Stimulated activated CD8-positive, alpha-beta memory T cell treated with anti-CD3 and anti-CD28 coated beads, Interleukin-4, amount 100 ng/mL, for 1 hour (primary cell): ENCODE measurements at places on chromosomes 7 and 10.

DNA sequence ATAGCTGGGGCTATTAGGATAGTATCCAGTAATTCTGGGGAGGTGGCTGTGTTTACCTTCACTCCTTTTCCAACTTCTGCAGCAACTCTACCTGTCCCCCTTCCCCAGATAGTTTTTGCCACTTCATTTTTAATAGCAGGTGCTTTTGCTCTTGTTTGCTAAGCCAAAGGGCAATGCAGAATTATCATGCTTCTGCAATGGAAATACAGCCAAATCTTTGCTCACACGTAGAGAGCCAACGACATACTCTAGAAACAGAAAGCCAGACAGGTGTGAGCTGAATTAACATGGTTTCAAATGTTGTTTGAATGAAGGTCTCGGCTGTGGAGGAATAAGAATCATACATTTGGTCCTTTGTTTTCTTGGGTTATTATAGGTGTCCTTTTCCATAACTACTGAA is 14.4 kb downstream of the PLEKHS1 start:
- no peak for DNase-seq

GRCh38 chr7:155860840-155861479 is 48.7 kb upstream of the SHH start:
- DNase-seq, result no peak

DNA sequence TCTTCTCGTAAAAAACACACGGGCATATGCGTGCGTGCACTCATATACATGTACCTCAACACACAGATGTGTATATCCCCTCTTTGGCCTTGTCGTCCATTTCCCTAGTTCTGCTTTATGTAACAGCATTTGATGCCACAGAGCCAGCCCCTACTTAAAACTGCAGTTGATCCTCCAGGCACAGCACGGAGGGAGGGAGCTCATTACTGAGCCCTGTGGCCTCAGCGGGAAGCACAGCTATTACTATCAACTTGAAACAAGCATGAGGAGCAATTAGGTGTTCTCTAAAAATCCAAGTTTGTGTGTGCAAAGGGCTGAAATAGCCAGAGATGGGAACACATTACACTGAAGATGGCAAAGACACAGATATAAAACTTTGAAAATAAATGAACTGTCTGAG is 580.9 kb downstream of the GLRX3 start:
- DNase-seq, result no peak

GRCh38 chr7:115747174-115747573 is 283.4 kb downstream of the TFEC start:
- no peak for DNase-seq

DNA sequence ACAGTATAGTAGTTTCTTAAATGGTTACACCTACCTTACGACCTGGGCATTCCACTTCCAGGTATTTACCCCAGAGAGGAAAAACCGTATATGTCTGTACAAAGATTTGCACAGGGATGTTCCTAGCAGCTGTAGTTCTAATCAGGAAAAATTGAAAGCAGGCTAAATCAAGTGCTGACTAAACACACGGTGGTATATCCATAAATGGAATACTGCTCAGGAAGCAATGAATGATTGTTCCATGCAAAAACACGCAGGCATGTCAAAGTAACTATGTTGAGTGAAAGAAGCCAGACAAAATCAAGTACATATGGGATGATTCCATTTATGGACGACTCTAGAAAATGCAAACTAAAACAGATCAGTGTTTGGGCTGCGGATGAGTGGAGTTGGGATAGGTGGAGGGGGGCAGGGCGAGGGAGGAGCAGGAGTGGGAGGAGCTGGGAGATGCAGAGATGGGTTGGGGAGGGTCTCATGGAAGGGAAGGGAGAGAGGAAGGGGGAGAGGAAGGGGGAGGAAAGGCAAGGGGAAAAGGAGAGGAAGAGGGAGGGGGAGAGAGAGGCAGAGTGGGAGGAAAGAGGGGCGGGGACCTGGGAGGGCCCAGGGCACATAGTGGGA is 484 bp upstream of the MSRB2 start:
- DNase-seq, result no peak

DNA sequence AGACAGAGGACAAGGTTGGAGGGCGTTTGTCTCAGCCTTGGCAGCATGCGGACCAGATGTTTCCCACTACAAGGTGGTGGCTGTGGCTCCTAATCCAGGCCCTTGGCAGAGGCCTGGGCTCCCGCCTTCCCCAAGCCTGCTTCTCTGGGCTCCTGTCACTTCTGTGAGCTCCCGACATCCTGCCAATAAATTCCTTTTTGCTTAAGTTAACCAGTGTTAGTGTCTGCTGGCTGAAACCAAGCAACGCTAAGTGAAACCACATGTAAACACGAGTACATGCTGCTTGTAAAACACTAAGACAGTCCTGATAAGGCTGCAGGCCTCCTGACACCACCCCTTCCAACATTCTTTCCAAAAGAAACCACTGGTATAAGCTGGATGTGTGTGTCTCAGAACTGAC is 263.6 kb upstream of the ZMIZ1 start:
- DNase-seq, result no peak

- no peak for DNase-seq
These were observed 47.3 kb upstream of the PIK3AP1 start for GRCh38 chr10:96767611-96768010.

- no peak for DNase-seq
These were observed 108.7 kb downstream of the TYW1 start for GRCh38 chr7:67105377-67105776.

DNA sequence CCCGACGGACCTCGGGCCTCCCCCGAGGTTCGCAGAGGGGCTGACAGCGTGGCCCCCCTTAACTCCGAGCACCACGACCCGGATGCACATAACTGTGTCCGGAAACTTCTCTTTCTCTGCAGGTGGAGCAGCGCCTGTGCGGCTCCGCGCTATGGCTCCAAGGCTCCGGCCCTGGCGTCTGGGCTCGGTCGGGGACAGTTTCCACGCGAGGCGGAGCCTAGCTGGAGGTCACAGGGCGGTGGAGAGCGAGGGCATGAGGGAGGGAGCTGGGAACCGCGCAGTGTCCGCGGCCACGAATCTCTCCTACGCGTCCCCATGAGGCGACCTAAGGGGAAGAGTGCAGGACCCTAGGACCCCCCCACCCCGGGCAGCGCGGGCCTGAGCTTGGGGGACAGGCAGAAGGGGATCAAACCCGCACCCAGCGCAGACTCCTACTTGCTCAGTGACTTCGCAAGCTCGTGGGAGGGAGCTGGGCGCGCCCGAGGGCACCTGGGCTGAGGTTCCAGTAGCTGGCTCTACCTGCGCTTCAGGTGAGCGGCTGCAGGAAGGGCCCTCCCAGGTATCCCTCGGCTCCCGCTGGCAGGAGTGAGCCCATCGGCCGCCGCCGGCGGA is 8.6 kb upstream of the MNX1 start:
- no peak for DNase-seq

DNA sequence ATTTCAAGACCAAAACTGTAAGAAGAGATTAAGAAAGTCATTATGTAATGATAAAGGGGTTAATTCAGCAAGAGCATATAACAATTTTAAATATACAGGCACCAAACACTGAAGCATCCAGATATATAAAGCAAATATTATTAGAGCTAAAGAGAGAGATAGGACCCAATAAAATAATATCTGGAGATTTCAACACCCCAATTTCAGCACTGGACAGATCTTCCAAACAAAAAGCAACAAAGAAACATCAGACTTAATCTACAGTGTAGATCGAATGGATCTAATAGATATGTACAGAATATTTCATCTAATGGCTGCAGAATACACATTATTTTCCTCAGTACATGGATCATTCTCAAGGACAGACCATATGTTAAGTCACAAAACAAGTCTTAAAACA is 151.3 kb downstream of the COBL start:
- no peak for DNase-seq

- DNase-seq, result no peak
These were observed 1.7 kb downstream of the FOXP2 start for GRCh38 chr7:114416129-114416990.

DNA sequence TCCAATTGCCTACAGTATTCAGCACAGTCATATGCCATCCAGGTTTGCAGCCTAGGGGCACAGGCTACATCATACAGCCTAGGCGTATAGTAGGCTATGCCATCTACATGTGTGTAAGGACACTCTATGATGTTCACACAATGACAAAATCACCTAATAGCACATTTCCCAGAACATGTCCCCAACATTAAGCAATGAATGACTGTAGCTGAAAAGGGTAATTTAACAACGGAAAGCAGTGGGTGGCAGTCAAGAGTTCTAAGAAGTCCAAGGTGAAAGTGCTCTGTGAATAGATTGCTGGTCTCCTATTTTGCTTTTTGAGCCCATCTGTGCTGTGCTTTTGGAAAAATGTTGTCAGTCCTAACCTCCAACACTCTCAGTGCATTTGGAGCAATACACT is 162.6 kb downstream of the KLF6 start:
- DNase-seq, result no peak

- no peak for DNase-seq
These were observed 127.6 kb downstream of the NEBL start for GRCh38 chr10:20769481-20769880.
